Fibroblast of the aortic adventitia (primary cell): ENCODE measurements at places on chromosomes 2 and 18.

- no peak for DNase-seq
Observed at GRCh38 chr18:34758378-34758948, 48.4 kb downstream of the DTNA start.

- peak; percentile 62 for DNase-seq
Observed at GRCh38 chr2:18814387-18814786, 225.0 kb upstream of the NT5C1B start.

GRCh38 chr2:128388499-128388941 lies 69.9 kb upstream of the HS6ST1 start:
- no peak for DNase-seq

DNA sequence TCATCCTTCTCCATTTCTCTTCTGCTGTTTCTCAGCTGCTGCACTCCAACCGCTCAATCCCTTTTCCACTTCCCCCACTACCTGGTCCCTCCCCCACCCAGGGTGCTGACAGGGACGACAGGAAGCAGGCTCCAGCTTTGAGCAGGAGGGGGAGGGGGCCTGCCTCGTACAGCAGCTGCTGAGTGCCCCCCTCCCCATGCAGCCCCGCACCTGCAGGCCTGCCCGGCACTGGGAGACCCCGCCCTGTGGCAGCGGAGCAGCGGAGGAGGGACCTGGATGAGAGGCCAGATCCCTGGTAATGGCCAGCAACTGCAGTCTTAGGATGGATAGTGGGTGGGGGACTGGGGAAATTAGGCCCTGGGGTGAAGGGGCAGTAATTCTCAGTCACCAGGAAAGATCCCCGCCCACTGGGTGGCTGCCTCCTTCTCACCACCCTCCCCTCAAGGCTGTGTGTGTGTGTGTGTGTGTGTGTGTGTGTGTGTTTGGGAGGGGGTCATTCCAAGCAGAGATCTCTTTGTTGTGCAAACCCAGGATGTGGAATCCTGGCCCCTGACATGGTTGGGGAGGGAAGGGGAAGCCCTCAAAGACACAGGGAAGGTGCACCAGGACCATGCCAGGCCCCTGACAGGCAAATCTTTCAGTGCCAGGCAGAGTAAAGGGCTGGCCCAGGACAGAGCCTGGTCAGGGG lies 6.8 kb upstream of the CRYBA2 start:
- DNase-seq: no peak

DNA sequence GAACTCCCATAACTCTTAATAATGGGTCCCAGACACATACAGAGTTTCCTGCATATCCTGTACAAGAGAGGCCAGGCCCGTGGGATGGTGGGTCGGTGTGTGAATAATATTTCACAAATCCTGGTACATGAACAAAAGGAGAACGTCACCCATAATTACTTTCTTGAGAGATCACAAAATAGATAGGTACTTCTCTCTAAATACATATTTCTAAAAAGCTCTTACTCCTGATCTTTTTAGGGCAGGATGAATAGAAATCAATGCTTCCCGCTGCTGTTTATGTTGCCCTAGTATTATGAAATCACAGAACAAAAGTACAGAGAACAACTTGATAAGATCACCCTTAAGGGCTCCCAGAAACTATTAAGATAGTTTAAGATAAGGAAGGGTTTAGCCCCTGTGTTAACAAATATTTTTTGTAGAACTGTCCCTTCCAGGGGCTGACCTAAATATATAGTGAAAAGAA lies 5.4 kb downstream of the IRS1 start:
- DNase-seq: peak; percentile 53

GRCh38 chr2:192016265-192016664 lies 169.4 kb upstream of the CAVIN2 start:
- peak; percentile 22 for DNase-seq

DNA sequence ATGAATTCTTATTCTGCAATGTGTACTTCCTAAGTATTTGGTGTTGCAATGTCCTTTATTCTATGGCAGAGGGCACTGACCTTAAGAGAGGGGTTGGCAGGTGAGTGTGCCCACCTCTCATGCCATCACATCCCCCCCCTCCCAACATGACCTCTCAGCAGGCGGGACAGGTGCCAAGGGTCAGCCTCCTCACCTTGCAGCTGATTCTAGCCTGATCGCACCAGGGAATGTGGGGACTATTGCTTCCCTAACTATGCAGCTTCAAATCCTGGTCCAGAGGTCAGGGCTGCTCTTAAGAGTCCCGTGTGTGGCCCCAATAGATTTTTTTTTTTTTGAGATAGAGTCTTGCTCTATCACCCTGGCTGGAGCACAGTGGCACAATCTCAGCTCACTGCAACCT lies 9.5 kb downstream of the HJURP start:
- no peak for DNase-seq

- peak; percentile 92 for DNase-seq
Observed at GRCh38 chr2:28391564-28392296, 928 bp upstream of the FOSL2 start.

- peak; percentile 8 for DNase-seq
Observed at GRCh38 chr18:51537487-51537886, 340.0 kb upstream of the MEX3C start.

DNA sequence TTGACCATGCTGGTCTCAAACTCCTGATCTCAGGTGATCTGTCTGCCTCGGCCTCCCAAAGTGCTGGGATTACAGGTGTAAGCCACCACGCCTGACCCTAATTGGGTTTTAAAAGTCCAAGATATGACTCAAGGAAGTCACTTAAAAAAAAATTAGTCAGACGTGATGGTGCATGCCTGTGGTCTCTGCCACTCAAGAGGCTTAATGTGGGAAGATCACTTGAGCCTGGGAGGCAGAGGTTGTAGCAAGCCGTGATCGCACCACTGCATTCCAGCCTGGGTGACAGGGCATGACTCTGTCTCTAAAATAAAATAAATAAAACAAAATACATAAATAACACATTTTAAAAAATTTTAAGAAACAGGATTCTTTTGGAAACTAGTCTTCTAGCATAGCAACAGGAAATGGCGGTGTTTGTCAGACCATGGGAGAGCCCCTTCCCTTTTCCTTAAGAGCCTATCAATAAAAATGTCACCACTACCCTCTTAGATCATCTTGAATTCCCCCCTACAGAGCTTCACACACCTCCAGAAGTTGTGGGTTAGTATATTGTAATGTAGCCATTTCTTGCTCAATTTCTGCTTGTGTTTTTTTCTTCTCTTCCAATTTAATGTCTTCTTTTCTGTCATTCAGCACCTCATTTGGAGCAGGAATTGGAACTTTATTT lies 20.1 kb downstream of the SFT2D3 start:
- DNase-seq: no peak

- DNase-seq: no peak
Observed at GRCh38 chr18:75897386-75897785, 469.9 kb upstream of the SMIM21 start.

DNA sequence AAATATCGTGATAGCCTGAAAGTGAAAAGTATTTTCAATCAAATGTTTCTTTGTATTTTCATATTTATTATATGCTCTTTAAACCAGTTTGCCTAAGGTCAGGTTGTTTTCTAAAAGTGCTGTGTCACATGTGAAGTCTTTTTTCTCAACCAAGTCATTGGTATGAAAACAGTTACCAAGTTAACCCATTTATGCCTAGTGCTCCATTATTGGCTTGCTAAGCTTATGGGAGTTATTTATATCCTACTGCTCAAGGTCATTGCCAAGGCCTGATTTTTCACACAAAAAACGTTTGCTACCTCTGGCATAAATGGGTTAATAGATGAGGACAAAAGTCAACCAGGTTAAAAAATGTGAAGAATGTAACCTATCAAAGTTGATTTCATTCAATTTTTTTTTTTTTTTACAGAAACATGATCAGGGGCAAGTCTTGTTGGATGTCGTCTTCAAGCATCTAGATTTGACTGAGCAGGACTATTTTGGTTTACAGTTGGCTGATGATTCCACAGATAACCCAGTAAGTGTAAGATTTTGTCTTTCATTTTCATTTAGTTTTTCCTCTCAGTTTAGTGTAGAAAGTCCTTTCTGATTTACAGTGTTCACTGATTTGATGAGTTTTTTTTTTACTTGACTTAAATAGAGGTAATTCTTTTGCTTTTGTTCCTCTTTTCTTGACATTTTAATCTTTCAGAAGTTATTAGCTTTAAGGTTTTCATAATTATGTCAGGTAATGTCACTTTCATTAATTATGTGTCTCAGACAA lies 102.6 kb downstream of the PTPN4 start:
- no peak for DNase-seq

GRCh38 chr2:112783187-112783714 lies 1.0 kb downstream of the IL1A start:
- DNase-seq: no peak

DNA sequence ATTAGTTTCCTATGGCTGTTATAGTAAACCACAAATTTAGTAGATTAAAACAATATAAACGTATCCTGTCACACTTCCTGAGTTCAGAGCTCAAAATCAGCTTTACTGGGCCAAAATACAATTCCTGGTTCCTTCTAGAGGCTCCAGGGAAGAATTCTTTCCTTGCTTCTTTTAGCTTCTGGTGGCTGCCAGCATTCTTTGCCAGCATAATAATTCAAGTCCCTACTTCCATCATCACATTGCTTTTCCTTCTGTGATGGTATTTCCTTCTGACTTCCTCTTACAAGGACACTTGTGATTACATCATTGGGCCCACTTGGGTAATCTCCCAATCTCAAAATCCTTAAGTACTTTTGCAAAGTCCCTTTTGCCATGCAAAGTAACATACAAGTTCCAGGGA lies 40.6 kb downstream of the MOB4 start:
- peak; percentile 56 for DNase-seq

GRCh38 chr2:152611458-152612231 lies 105.6 kb downstream of the PRPF40A start:
- DNase-seq: peak; percentile 89

DNA sequence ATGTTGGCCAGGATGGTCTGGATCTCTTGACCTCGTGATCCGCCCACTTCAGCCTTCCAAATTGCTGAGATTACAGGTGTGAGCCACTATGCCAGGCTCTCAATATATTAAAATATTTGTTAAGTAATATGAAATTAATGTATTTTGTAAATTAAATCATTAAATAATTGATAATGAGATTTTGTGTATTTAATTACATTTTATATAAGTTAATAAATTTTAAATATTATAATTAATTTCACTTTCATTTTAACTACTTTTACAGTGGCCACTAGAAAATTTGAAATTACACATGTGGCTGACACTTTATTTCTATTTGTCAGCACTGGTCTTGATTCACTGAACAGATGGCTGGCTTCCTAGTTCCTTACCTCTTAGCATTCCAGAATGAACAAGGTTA lies 102.6 kb downstream of the DPP10 start:
- no peak for DNase-seq

GRCh38 chr18:55069497-55069896 lies 110.2 kb upstream of the CCDC68 start:
- no peak for DNase-seq

- no peak for DNase-seq
Observed at GRCh38 chr2:178006710-178007109, 65.9 kb downstream of the PDE11A start.

DNA sequence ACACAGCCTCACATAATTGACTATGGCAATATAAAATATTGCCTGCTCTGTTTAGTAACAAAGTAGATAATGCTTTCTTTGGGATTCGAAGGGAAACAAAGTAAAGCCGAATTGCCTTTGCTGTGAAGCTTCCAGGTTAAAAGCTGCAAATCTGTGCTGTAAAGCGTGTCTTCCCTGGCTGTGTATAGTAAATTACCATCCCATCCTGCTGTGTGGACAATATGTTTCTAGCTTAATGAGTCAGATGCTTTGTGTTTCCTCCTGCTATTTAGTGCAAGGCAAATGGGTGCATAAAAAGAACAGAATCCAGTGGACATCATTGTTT lies 265.1 kb downstream of the SOCS6 start:
- DNase-seq: no peak

DNA sequence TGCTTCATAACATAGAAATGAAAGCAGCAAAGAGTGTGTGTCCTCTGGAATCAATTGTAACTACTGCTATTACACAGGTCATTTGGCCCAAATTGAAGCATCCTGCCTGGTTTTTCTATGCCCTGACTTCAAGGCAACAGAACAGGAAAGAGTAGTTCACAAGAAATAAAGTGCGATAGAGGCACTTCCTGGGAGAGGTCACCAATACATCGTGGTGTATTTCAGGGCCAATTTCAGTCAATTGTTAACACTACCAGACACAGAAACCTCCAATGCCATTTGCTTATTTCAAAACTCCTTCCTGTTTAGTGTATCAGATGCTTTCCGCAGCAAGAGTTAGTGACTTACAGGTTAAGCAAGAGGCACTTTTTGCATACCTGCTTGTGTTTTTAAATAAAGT lies 292.1 kb downstream of the ETAA1 start:
- no peak for DNase-seq

GRCh38 chr18:54794823-54795222 lies 33.5 kb upstream of the RAB27B start:
- no peak for DNase-seq

DNA sequence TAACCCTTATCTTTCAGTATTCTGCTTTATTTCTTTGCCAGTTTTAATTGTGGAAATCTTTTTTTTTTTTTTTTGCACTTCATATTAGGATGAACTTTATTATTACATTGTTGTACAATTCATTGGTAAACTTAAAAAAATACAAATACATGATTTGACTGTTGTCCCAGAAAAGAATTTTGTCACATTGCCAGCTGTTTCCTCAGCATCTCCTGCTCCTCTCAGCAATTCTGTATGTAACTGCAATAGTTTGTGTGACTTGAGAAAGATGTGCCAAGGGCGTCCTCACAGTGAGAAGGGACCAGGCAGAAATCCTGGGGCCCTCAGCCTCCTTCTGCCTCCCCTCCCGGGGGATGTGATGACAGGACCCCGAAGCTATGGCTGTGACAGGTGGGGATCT lies 254.4 kb downstream of the NBAS start:
- DNase-seq: peak; percentile 11

DNA sequence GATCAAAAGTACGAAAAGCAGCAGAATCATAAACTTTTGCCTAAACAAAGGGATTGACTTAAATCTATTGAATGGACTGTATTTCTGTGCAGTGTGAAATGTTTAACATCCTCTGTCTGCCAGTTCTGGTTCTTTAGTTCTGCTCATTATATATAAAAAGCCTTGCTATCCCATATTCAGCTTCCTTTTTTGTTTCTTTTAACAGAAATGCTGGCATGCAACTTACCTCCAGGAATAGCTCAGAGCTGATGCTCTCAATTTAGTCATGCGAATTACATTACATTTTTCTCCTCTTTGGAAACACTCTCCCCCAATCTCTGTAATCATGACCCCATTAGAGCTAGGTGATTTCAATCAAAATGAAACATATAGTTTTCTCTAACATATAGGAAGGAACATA lies 73.6 kb downstream of the SPHKAP start:
- no peak for DNase-seq

- DNase-seq: no peak
Observed at GRCh38 chr18:38402509-38402908, 836.9 kb upstream of the CELF4 start.

- DNase-seq: no peak
Observed at GRCh38 chr2:144162652-144163051, 357.3 kb downstream of the ZEB2 start.
